T-cell (primary cell): ENCODE measurements at places on chromosomes 5 and 9. TPM values are rescaled to one million over a fixed set of nuclear protein-coding genes. Genes with fewer than 3 reads are reported as not detected.

GRXCR2 gene
- total RNA-seq: not detected

C9orf153 gene
- 0.66 TPM for total RNA-seq

TMEM8B gene
- 11.9 TPM for total RNA-seq

DPP7 gene
- 246 TPM for total RNA-seq

PKD2L2 gene
- total RNA-seq: not detected

GPR21 gene
- total RNA-seq: 2.4 TPM

DNA sequence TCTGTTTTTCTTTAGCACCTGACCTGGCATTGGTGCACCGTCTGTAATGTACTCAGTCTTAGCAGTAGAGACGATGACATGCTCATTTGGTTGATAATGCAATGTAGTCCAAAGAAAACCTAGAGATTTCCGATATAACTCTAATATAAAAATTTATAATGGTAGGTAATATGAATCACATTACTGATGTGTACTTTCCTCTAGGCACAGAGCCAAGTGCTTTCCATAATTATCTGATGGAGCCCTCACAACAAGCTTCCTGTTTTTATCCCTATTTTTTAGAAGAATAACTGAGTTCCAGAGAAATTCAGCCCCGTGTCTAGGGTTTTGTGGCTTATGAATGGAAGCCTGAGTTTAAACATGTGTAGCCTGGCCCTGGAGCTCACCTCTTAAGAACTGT lies 53.7 kb downstream of the KDM4C start:
- no peaks in the 10 kb centered on the region for H3K4me1 ChIP-seq
- H3K27ac ChIP-seq: no peak overlapping the region
- DNase-seq: no peak
- H3K36me3 ChIP-seq: peaks cover 17% of the 10 kb centered on the region
- H3K27me3 ChIP-seq: no peaks in the 10 kb centered on the region

- no peaks in the 10 kb centered on the region for H3K27me3 ChIP-seq
- no peaks in the 10 kb centered on the region for H3K4me1 ChIP-seq
- no peak overlapping the region for H3K4me3 ChIP-seq
- no peak overlapping the region for H3K27ac ChIP-seq
- no peaks in the 10 kb centered on the region for H3K36me3 ChIP-seq
Observed at GRCh38 chr5:63211448-63212132, 633.0 kb downstream of the LRRC70 start.

- H3K4me1 ChIP-seq: no peaks in the 10 kb centered on the region
- H3K27ac ChIP-seq: no peak overlapping the region
- no peak for DNase-seq
- H3K4me3 ChIP-seq: no peak overlapping the region
- no peaks in the 10 kb centered on the region for H3K36me3 ChIP-seq
- H3K27me3 ChIP-seq: no peaks in the 10 kb centered on the region
Observed at GRCh38 chr5:9198394-9198793, 347.5 kb downstream of the SEMA5A start.

DNA sequence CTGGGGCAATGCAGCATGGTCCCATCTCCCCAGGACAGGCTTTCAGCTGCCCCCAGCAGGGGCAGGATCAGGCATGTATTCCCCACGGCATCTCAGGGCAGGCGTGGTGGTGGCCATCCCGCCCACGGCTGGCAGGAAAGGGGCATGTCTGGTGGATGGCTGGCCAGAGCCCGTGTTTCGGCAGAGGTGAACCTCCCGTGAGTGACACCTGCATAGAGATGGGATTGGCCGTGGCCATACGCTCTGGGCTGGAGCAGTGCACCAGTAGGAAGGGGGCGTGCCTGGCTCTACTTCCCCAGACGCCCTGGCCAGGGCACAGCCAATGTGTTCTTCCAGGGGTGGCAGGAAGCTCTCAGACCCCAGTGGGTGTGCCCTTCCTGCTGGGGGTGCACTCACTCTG lies 139.1 kb downstream of the ZNF354C start:
- no peaks in the 10 kb centered on the region for H3K36me3 ChIP-seq
- H3K27me3 ChIP-seq: no peaks in the 10 kb centered on the region
- no peak overlapping the region for H3K27ac ChIP-seq
- no peaks in the 10 kb centered on the region for H3K4me1 ChIP-seq
- no peak overlapping the region for H3K4me3 ChIP-seq
- DNase-seq: no peak

DNA sequence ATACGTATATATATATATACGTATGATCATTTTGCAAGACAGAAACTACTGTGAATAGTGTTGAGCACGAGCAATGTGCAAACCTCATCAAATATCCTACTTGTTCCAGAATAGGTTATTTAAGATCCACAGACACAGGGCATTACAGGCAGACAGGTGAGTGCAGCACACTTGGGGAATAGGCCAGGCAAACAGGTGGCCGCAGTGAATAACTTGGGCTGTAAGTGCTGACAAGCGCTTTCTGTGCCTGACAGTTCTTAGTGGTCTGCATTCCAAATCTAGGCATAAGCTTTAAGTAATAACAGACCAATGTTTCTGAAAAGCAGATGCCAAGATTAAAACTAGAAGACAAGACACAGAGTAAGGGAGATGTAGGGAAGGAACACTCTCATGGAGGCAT lies 77.9 kb downstream of the LHFPL2 start:
- DNase-seq: no peak
- H3K27ac ChIP-seq: no peak overlapping the region
- no peaks in the 10 kb centered on the region for H3K27me3 ChIP-seq

- no peaks in the 10 kb centered on the region for H3K4me1 ChIP-seq
- no peak for DNase-seq
- no peaks in the 10 kb centered on the region for H3K36me3 ChIP-seq
- H3K27ac ChIP-seq: no peak overlapping the region
Observed at GRCh38 chr9:80538976-80539375, 967.2 kb downstream of the TLE4 start.

DNA sequence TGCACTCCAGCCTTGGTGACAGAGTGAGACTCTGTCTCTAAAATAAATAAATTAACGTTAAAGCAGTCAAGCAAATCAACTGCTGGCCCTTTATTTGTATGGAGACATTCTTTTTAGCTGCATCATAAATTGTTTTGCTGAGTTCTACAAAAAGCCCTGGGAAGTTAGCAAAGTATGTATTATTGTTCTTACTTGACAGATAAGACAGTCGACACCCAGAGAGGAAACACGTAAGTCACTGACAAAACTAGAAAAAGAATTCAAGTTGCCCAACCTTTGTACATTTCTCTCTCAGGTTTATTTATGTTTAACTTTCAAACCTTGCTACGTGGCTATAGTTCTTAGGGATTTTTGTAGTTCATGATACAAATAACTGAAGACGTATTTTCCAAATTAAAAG lies 40.4 kb upstream of the MACIR start:
- H3K27ac ChIP-seq: no peak overlapping the region
- peaks cover 4% of the 10 kb centered on the region for H3K4me1 ChIP-seq
- DNase-seq: no peak
- no peaks in the 10 kb centered on the region for H3K27me3 ChIP-seq

- peaks cover 3% of the 10 kb centered on the region for H3K36me3 ChIP-seq
- no peak overlapping the region for H3K27ac ChIP-seq
- peaks cover 3% of the 10 kb centered on the region for H3K4me1 ChIP-seq
- no peak for DNase-seq
- H3K27me3 ChIP-seq: no peaks in the 10 kb centered on the region
Observed at GRCh38 chr5:169881702-169882303, 98.5 kb downstream of the INSYN2B start.

GRCh38 chr5:10555277-10555684 lies 8.6 kb upstream of the ANKRD33B start:
- H3K4me1 ChIP-seq: no peaks in the 10 kb centered on the region
- no peak overlapping the region for H3K27ac ChIP-seq
- H3K27me3 ChIP-seq: no peaks in the 10 kb centered on the region
- no peak overlapping the region for H3K4me3 ChIP-seq
- DNase-seq: no peak

GRCh38 chr5:71810023-71810422 lies 90.9 kb downstream of the CARTPT start:
- H3K36me3 ChIP-seq: no peaks in the 10 kb centered on the region
- no peak overlapping the region for H3K27ac ChIP-seq
- DNase-seq: no peak
- H3K4me1 ChIP-seq: no peaks in the 10 kb centered on the region

GRCh38 chr9:115018547-115019435 lies 88.4 kb upstream of the TNFSF8 start:
- no peak overlapping the region for H3K27ac ChIP-seq
- H3K27me3 ChIP-seq: peaks cover 4% of the 10 kb centered on the region
- H3K4me3 ChIP-seq: no peak overlapping the region
